ENCODE measurements at places on chromosomes 3 and 15.

GRCh38 chr15:72147418-72147817 is 29.2 kb downstream of the SENP8 start:
- DNase-seq = no peak

- no peak for DNase-seq
Observed at GRCh38 chr3:12356175-12356574, 67.3 kb downstream of the PPARG start.

GRCh38 chr15:52292780-52293392 is 2.7 kb downstream of the MYO5C start:
- DNase-seq = no peak

DNA sequence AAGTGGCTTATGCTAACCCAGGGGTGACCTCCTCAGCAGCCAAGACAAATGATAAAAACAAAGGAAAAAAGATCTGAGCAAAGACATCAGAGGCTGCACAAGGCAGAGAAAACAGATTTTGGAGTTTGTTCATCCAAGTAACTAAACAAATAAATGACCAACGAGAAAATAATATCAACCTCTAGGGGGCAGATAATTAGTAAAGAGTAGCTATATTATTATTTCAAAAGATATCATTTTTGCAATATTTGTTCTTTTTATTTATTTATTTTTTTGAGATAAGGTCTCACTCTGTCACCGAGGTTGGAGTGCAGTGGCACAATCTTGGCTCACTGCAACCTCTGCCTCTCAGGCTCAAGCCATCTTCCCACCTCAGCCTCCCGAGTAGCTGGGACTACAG is 101.8 kb downstream of the PCCB start:
- no peak for DNase-seq

- DNase-seq = no peak
Observed at GRCh38 chr3:72312339-72312738, 527.4 kb upstream of the PROK2 start.

DNA sequence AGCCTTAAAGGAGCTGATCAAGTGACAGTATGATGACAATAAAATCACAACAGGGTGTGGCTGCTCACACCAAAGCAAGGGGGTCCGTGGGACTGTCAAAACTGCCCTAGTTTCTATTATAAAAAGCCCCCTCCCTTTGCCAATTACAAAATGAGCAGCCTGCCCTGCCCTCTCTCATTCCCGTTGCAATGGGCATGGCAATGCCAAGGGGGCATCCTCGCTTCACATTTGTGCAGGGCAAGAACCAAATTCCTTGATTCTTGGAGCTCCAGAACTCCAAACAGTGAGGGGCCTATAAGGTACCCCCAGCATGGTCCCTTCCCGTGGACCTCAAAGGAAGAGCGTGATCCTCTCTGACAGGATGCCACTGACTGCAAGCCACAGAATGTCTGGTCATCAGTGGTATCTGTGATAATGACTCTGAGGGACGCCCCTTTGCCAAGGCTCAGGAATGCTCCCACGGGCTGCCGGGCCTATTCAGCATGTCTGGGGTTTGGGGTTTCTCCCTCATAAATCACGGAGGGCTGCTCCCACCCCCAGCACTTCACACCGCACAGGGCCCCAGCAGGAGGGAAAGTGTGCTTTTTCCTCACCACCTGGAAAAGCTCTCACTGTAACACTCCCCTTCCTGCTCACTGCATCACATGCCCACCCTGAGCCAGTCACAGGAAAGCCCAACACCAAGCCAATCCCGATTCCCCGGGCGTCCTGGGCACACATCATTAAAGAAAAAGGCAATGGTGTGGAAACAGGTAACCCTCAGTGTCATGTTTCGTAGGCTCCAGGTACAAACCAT is 105.1 kb upstream of the TRPM1 start:
- no peak for DNase-seq

DNA sequence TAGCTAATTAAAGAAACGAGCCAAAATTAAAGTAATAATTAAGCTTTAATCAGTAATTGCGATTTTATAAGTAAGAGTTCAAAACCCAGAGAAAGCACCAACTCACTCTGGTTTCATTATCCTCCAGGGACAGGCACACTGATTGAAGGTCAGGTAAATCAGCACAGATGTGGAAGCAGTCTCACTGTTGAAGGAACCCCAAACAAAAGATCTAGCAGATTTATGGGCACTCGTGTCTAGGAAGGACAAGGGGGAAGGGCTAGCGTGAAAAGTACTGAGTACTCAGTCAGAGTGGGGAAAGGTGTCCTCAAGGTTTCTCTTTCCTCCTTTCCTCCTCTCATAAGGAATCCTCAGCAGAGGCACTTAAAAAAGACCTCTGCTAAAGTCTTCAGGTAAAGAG is 320.1 kb downstream of the PYDC2 start:
- no peak for DNase-seq

DNA sequence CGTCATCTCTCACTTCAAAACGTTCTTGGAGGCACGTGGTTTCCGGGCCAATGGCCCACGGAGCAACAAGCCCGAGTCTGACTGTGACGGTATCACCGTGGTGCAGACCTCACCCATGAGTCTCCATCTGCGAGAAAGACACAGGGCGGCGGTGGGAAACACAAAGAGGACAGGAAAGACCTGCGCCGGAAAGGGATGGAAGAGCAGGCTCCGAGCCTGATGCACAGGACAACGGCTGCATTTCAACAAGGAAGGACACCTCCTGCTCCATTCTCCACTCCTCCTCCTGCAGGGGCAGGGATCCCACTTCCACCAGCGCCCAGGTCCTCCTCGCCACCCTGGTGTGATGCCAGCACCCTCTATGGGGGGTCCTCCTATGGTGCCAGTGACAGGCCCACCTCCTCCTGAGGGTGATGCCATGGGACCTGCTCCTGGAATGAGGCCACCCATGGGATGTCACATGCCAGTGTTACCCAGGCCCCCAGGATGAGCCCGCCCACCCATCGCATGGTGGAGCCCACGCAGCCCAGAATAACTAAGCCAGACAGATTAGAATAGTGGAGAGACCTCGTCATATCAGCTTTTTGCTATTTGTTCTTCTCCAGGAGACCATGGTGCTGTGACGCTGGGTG is 73.0 kb upstream of the PCSK6 start:
- DNase-seq = no peak

DNA sequence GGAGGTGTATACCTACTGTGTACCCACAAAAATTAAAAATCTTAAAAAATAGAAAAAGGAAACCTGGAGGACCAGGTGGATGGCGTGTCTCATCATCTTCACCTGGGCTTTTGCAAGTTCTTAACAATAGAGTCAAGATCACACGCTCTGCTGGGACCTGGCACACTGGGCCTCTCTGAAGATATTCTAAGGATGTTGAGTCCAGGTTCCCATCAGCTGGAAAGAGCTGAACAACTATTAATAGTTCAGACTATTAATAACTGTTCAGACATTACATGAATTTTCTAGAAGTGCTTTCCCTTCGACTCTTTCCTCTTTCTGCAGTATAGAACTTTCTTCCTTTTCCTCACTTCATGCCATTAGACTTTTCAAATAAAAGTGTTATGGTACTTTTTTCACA is 320.2 kb upstream of the IL12A start:
- no peak for DNase-seq

- DNase-seq = no peak
Observed at GRCh38 chr3:148797795-148798194, 29.8 kb upstream of the CPB1 start.

GRCh38 chr15:37122703-37123102 is 22.4 kb upstream of the MEIS2 start:
- no peak for DNase-seq

- DNase-seq = no peak
Observed at GRCh38 chr3:158660711-158661110, 11.7 kb downstream of the LXN start.

DNA sequence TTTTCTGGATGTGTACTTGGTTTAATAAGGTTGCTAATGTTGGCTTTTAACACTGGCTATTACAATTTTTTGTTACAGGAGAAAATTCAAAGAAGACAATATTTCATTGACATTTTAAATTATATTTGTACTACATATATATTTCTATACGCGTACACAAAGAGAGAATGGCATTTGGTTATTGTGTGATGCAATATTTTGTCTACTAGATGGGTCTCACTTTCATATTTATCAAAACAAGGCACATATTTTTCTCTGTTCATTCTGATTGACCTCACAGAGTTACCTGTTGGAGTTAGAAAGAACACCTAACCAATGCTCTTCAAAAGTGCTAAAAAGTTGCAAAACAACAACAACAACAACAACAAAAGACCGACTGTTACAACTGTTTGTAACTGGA is 50.2 kb upstream of the VGLL3 start:
- DNase-seq = no peak

DNA sequence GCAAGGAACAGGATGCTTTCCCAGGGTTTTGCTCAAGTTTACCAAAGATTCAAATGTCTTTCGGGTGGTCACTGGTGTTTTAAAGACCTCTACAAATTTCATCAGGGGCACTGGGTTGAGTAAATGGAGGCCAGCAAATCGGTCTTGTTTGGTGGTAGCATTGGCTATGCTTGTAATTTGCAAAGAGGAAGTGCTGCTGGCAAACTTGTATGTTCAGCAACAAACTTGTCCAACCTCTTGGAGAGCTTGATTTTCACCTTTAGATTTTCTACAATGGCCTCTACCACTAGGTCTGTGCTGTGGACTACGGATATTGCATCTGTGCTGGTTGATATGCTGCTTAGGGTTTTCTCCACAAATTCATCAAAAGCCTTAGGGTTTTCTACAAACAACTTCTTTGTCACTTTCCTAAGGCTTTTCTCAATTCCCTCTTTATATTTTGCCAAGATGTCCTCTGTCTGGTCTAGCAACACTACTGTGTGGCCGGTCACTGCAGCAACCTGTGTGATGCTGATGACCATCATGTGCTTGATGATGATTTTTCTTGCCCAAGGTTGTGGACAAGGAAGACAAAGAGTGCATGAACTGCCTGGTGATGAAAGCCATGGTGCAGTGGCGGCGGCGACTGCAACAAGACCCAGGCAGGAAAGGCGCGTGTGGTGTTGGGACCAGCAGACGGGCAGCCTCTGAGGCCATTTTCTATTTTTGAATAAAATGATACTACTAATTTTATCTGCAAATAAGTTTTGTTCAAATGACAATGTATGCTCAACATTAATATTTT is 50.8 kb downstream of the RFX7 start:
- no peak for DNase-seq

DNA sequence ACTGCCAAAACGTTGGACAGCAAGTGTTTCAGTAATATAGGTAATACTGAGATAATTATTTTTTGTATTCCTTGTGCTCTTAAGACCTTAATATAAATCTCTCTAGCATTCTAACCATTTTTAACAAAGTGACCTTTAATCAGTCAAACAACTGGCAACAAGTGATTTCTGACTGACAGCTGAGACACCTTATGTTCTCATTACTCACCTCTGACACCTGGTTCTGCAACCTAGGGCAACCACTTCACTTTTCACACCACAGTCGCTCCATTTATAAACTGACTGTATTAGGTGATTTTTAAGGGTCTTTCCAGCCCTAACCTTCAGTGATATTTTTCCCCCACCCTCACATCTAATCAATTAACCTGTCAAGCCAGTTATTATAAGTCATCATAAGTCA is 60.4 kb upstream of the C15orf61 start:
- DNase-seq = no peak

- no peak for DNase-seq
Observed at GRCh38 chr3:62615258-62615849, 242.0 kb upstream of the FEZF2 start.

DNA sequence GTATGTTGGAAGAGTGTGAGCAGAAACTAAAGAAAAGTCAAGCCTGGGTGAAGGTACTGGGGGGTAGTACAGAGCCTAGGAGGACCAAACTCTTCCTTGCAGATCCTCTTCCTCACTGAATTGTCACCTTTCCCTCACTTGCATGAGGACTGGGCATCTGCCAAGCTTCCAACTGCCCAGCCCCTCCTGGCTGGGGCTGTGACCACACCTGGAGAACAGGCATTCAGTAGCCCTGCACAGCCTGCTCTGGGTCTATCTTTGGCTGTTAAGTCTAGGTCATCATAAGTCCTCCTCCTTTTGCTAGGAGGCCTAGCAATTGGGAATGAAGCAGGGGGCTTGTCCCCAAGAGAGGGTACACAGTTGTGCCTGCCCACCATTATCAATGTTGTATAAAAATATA is 55.2 kb downstream of the CAPN7 start:
- no peak for DNase-seq

DNA sequence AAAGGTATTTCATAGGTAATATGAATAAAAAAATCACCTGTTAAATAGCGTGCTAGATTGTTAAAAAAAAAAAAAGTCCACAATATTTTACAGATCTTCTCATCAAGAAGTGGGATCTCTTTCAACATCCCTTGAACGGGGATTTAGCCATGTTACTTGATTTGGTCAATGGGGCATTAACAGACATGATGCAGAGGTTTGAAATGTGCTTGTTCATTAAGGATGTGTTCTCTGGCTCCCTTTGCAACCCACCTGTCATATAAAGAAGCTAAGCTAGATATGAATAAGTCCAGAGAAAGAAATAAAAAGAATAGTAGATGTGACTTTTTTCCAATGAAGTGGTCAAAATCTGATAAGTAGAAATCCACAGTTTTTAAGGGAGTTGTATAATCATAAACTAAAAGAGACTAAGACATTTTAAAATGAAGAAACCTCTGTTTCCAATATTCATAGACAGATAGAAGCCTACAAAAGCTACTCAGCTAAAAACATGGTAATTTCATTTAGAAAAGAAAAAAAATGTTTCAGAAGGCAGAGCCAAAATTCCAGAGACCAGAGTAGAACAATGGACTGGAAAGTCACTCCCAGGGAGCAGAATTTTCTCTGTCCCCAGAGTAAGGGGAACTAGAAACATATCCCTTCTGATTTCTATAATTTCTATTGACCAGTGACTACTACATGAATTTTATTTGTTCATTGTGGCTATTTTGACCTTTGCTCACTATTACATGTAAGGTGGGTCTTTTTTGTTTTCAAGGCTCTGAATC is 79.2 kb downstream of the PLSCR2 start:
- DNase-seq = no peak

GRCh38 chr15:59996298-59997041 is 7.6 kb upstream of the FOXB1 start:
- DNase-seq = no peak
